Neuronal stem cell (in vitro differentiated cells): ENCODE measurements at places on chromosomes 5 and 9.

- DNase-seq, result no peak
Measured at GRCh38 chr9:6716766-6717165, 41.0 kb upstream of the KDM4C start.

DNA sequence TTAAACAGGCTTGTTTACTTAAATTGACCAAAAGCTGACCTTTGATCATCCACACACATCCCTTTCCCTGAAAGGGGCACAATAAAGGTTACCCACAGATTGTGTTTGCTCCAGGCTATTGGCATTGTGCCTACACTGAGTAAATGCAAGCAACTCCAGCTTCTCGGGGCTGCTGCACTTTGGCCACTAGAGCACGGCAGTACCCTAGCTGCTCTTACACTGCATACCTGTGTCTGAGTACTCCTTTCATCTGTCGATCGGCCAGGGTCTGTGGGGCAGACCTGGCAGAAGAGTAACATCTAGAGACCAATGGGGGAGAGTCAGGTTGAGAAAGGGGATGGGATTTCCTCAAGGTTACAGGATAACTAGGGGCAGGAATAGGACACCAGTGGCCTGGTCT, 281.9 kb upstream of the NMUR2 start:
- no peak for DNase-seq

DNA sequence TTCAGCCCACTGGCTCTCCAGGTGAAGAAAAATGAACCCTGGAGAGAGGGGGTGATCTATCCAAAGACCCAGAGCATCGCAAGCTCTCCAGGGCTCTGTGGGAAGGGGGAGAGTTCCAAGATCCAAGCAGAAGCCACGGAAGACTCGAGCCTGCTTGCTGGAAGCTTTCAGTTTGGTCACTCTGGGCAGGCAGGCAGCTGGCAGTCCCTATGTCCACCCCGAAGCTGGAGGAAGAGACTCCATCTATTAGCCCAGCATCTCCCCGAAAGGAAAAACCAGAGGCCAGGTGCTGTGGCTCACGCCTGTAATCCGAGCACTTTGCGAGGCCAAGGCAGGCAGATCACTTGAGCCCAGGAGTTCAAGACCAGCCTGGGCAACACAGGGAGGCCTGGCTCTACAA, 10.7 kb upstream of the SPARC start:
- DNase-seq, result no peak

DNA sequence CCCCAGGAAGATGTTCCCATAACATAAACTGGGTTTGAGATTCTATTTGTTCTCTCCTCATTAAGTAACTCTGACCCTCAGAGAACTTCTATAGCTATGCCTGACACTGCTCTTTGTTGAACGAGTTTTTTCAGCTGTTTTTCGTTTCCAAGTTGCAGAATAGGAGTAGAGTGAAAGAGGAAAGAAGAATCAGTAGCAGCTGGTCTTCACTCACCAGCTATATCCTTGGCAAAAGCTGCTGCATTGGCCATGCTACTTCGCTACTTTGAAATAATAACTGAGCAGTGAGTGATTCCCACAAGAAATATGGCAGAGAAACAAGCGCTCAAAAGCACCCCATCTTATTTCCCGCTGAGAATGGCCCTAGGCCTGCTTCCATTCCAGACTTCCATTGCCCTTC, 329.0 kb downstream of the ISL1 start:
- no peak for DNase-seq

- DNase-seq, result no peak
Measured at GRCh38 chr9:94725293-94725692, 1.2 kb upstream of the AOPEP start.
